Hepatocyte (in vitro differentiated cells): ENCODE measurements at places on chromosomes 11 and 22.

DNA sequence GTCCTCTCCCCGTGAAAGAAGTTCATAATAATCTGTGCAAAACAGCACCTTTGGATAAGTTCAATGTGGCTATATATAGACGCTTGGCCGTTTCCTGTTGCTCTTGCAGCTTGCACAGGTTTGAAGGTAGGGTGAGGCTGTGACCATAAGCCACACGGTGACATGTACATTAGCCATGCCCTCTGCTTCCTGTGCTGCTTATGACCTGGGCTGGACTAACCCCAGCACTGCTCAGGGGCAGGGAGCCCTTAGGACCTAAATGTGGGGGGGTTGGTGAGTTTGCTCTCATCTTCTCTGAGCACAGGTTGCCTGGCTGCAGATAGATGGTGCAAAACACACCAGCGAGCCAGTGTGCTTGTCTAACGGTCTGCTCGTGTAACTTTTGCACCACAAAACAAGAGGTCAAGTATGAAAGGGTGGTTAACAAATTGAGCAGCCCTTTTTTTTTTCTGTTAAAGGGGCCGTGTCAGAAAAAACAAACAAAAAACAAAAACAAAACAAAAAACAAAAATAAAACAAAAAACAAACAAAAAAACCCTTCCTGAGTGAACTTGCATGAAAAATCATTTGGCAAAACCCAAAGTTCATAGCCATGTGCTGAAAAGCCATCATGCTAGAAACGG is 37.3 kb downstream of the FLI1 start:
- no peak for DNase-seq

DNA sequence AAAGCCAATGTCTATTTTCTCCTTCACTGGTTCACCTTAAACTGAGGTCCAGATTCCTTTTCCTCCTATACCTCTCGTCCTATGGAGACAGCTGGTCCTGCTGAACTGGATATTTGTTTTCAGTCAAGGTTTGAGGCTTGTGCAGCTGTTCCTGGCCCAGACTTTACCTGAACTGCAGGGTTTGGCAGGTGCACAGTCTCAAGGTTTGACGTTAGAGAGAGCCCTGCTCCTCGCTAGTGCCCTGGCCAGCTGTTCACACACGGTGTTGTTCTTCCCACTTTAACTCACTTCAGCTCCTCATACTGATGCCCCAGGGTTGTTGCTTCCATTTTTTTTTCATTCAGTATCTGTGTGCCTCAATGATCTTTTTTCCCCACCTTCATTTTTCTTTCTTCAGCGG is 74.0 kb upstream of the TTC12 start:
- DNase-seq = no peak

DNA sequence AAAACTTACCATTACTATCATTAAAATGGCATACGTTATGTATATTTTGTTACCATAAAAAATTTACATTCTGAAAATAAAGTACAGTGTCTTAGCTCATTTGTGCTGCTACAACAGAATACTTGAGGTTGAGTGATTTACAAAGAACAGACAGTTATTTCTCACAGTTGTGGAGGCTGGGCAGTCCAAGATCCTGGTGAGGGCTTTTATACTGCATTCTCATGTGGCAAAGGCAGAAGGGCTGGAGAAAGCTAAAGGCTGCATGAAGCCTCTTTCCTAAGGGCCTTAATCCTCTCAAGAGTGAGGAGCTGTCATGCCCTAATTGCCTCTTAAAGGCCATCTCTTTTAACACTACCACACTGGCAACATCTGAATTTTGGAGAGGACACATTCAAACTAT is 13.3 kb downstream of the GGTLC2 start:
- DNase-seq = no peak

DNA sequence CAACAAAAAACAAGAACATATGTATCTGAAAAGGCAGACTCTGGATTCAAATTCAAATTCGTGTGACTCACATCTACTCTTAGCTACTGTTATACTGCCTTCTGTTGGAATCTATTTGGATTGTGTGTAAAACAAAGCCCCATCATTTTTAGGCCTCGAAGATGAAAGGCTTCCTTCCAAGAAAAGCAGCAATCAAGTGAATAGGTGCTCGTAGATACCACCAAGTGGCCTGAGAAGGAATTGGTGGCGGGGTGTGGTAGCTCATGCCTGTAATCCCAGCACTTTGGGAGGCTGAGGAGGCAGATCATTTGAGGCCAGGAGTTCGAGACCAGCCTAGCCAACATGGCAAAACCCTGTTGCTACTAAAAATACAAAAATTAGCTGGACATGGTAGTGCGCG is 4.2 kb downstream of the GRAMD1B start:
- no peak for DNase-seq

GRCh38 chr22:29499852-29500251 is 19.8 kb downstream of the NEFH start:
- no peak for DNase-seq

GRCh38 chr11:10301656-10302358 is 3.1 kb upstream of the ADM start:
- DNase-seq = no peak

DNA sequence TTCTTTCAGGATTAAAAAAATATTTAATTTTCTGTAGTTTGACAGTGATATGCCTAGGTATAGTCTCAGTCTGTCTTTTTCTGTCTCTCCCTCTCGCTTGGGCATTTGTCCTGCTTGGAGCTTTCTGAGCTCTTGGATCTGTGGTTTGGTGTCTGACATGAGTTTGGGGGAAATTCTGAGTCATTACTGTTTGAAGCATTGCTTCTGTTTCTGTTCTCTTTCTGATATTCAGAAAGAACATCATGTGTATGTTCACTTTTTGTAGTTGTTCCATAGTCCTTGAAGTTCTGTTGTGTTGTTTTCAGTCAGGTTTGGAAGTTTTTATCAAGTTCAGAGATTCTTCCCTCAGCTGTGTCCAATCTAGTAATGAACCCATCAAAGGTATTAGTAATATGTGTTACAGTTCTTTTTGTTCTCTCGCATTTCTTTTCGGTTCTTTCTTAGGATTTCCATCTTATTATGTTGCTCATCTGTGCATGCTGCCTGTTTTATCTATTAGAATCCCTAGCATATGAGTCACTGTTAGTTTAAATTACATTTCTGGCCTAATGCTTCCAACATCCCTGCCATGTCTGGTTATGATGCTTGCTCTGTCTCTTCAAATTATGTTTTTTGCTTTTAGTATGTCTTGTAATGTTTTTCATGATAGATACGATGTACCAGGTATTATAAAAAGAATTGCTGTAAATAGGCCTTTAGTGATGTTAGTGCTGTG is 48.4 kb downstream of the DDX10 start:
- DNase-seq = no peak

DNA sequence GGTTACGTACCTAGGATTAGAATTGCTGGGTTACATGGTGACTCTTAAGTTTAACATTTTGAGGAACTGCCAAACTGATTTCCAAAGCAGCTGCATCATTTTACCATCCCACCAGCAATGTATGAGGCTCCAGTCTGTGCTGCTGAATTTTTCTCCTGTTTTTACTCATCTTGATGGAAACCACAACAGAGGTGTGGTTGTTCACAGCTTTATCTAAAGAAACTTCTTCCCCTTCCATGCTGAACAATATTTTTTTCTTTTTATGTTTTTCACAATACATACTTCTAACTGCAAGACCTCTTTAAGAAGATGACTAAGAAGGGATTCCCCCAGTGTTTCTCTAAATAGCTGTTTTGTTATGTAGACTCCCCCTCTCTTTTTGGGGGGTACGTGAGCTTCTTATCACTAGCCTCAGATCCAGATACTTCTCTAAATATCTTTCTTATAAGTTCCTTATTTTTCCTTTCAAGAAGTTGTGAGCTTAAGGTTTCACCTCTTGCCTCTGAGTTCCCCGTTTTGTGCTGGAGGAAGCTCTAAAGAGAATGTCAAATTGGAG is 24.0 kb downstream of the TCP11L1 start:
- DNase-seq = no peak

GRCh38 chr22:42967933-42968332 is 47.0 kb downstream of the PACSIN2 start:
- no peak for DNase-seq

GRCh38 chr11:129215506-129216245 is 23.6 kb upstream of the ARHGAP32 start:
- DNase-seq = no peak

DNA sequence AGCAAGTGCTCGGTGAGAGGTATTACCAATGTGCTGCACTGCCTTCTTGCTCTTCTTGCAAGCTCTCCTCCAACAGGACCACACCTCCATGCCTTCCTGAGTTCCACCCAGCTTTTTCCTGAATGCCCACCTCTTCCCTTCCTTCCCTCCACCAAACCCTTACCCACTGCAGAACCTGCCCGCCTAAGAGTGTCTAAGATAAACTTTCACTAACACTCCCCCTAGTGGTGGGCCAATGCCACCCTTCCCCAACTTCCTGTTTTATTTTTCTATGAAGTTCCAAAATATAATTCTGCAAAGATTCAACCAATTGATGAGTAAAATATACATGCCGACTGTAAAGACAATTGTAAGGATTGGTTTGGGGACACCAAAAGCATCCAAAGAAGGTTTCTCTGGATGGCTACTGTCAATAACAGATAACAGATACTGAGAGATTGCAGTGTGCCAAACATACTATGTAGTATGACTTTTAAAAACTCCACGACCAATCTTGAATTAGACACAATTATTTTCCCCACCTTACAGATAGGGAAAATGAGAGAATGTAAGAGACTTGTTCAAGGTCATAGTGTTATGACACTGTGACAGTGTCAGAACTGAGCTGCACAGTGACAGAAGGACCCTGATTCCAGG is 38.6 kb upstream of the BMAL1 start:
- DNase-seq = peak; percentile 67

GRCh38 chr11:123197711-123198110 is 2.7 kb upstream of the CLMP start:
- DNase-seq = no peak

DNA sequence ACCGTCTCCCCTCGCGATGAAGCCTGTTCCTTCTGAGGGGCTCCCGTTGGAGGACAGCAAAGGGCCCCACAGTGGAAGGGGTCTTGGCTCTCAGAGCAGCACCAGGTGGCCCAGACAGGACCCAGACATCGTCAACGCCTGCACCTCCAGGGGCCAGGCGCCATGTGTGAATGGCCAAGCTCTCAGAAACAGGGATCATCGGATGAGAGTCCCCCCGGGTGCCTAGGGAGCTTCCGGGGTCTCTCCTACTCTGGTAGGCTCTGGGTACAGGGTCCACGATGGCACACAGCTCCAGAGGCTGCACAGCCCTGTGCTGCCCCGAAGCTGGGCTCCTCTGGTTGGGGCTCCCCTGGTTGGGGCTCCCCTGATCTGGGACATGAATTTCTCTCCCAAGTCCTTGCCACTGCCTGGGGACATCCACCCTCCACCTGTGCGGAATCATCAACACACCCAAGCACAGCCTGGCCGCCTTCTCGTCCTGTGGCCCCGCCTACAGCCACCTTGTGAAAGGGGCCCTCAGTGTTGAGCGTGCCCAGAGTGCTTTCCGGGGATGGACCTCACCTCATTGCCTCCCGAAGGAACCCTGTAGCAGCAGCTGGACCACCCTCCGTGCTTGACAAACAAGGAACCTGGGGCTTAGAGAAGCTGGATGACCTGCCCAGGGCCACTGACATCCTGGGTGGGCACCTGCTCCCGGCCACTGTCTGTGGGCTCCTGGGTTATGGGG is 929.0 kb downstream of the BRD1 start:
- DNase-seq = no peak

GRCh38 chr11:2587976-2588748 is 111.6 kb downstream of the KCNQ1OT1 start:
- DNase-seq = peak; percentile 3

- no peak for DNase-seq
Observed at GRCh38 chr22:20296598-20296997, 23.3 kb downstream of the DGCR6L start.

GRCh38 chr11:2670541-2671100 is 29.2 kb downstream of the KCNQ1OT1 start:
- DNase-seq = no peak

- DNase-seq = no peak
Observed at GRCh38 chr11:31798554-31799434, 12.3 kb downstream of the PAX6 start.

- DNase-seq = peak; percentile 39
Observed at GRCh38 chr11:109864834-109865547, 228.2 kb upstream of the ZC3H12C start.
